Activated CD4-positive, alpha-beta memory T cell treated with anti-CD3 and anti-CD28 coated beads, Interleukin-2, amount 10 ng/mL, durations not matched to agents 7 days and 5 days (primary cell): ENCODE measurements at places on chromosomes 3 and 15. TPM values are rescaled to one million over a fixed set of nuclear protein-coding genes. Genes with fewer than 3 reads are reported as not detected.

DNA sequence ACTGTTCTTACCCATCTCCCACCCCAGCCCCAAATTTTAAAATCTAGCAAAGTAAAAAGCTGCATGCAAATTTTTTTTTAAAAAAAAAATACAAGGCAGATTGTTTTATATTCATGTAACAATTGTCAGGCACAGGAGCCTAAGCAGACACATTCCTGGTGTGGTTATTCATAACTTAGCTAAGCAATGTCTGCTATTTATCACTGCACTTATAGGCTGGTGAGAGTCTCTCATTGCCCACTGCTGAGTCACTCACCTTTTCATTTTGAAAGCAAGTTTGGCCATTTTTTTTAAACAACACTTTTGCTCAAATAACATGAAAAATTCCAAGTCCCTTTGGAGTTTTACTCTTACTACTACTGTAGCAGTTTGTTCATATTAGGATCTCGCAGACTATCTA, 413.9 kb downstream of the RBMS3 start:
- H3K36me3 ChIP-seq, result no peaks in the 10 kb centered on the region
- H3K4me3 ChIP-seq, result no peak overlapping the region
- H3K4me1 ChIP-seq, result no peaks in the 10 kb centered on the region
- no peak for DNase-seq
- peaks cover 2% of the 10 kb centered on the region for H3K27me3 ChIP-seq

DNA sequence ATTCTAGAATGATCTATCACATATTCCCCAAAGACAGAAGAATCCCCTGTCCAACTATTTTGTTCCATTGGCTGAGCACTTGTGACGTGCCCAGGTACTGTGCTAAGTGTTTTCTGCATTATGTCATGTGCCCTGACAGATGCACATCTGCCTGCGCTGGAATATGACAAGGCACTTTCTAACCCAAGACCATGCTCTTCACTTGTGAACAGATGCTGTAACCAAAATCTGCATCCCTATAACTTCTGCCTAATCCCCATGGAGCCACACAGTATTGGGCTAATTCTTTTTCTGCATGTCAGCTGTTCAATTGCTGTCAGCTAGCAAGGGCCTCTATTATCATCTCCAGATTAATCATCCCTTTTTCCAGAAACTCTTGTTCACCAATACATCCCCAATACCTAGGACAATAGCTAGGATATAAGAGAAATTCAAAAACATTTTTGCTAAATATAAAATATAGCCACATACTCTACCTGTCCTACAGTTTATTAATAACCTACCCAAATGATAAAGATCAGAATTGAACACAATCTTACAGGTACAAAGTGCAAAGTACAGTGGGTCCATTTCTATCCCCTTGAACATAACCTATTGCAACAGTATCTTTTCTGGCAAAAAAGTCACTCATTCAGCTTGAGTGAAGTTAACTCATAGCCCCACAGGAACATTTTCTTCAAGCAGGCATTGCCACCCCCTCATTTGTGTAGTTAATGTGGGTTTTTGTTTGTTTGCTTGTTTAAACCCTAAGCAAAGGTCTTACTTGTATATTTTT, 109.4 kb upstream of the LRRN1 start:
- no peaks in the 10 kb centered on the region for H3K4me1 ChIP-seq
- no peak overlapping the region for H3K4me3 ChIP-seq
- no peak overlapping the region for H3K27ac ChIP-seq
- no peaks in the 10 kb centered on the region for H3K36me3 ChIP-seq
- DNase-seq, result no peak

DNA sequence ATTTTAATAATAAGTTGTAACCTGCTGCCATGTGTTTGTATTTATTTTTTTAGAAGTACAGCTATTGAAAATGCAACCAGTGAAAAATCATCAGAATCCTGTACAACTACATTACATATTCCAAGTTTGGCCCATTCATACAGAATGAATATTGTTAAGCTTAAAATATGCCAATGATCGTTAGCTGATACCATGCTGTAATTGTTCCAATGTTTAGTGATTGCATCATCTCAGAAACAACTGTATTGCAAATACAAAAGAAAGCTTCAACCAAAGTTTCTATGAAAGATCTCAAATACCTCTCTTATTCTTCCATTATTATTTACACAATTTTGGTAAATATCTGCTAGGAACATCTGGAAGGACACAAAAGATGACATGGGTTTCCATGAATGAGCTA, 51.6 kb upstream of the ALCAM start:
- no peaks in the 10 kb centered on the region for H3K27me3 ChIP-seq
- H3K36me3 ChIP-seq, result no peaks in the 10 kb centered on the region
- no peak overlapping the region for H3K4me3 ChIP-seq
- H3K27ac ChIP-seq, result no peak overlapping the region

GRCh38 chr3:129829640-129830039, 63.9 kb downstream of the TMCC1 start:
- peaks cover 26% of the 10 kb centered on the region for H3K4me1 ChIP-seq
- DNase-seq, result peak; percentile 22
- H3K27me3 ChIP-seq, result no peaks in the 10 kb centered on the region

- no peak overlapping the region for H3K27ac ChIP-seq
- H3K27me3 ChIP-seq, result peaks cover 46% of the 10 kb centered on the region
- DNase-seq, result peak; percentile 32
- peaks cover 2% of the 10 kb centered on the region for H3K4me1 ChIP-seq
- no peaks in the 10 kb centered on the region for H3K36me3 ChIP-seq
- H3K4me3 ChIP-seq, result no peak overlapping the region
Measured at GRCh38 chr15:65981837-65982626, 112.7 kb downstream of the RAB11A start.

GRCh38 chr15:60416484-60416883, 18.7 kb upstream of the ANXA2 start:
- H3K27me3 ChIP-seq, result no peaks in the 10 kb centered on the region
- no peaks in the 10 kb centered on the region for H3K4me1 ChIP-seq
- H3K27ac ChIP-seq, result no peak overlapping the region

- peaks cover 19% of the 10 kb centered on the region for H3K4me1 ChIP-seq
- no peak for DNase-seq
- no peak overlapping the region for H3K27ac ChIP-seq
- peaks cover 10% of the 10 kb centered on the region for H3K36me3 ChIP-seq
- H3K4me3 ChIP-seq, result no peak overlapping the region
- peaks cover 4% of the 10 kb centered on the region for H3K27me3 ChIP-seq
Measured at GRCh38 chr15:50552238-50552637, 5.8 kb upstream of the USP50 start.

DNA sequence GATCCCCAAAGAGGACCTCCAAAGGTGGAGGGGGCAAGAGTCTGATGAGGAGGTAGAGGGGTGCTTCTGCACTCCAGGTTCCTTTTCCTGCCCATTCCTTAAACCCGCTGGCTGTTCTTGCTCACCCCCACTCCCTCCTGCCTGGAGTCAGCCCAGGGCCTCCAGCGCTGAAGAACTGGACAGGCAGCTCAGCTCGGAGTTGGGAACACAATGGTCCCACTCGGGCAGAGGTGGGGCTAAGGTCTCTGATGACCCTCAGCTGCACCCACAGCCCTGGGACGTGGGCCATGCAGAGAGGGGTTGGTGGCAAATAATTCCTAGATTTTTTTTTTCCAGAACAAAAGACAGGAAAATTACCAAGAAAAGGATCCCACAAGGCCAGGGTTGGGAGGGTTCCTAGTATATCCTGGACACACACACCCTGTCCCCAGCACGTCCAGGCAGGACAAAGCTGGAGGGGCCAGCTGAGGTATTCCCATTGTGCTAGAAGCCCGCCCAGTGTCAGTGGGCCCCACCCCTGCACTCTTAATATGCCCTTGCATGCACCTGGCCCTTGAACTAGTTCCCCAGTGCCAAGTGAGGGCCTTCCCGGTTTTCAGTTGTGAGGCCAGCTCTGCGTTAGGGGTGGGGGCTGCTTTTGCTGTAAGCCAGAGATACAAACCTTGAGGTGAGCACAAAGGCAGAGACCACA, 22.1 kb upstream of the IP6K2 start:
- no peak overlapping the region for H3K27ac ChIP-seq
- DNase-seq, result no peak
- no peak overlapping the region for H3K4me3 ChIP-seq

GRCh38 chr3:62837145-62837787, 38.0 kb downstream of the CADPS start:
- H3K4me3 ChIP-seq, result no peak overlapping the region
- H3K27ac ChIP-seq, result no peak overlapping the region
- no peaks in the 10 kb centered on the region for H3K27me3 ChIP-seq
- H3K36me3 ChIP-seq, result no peaks in the 10 kb centered on the region
- H3K4me1 ChIP-seq, result no peaks in the 10 kb centered on the region

DNA sequence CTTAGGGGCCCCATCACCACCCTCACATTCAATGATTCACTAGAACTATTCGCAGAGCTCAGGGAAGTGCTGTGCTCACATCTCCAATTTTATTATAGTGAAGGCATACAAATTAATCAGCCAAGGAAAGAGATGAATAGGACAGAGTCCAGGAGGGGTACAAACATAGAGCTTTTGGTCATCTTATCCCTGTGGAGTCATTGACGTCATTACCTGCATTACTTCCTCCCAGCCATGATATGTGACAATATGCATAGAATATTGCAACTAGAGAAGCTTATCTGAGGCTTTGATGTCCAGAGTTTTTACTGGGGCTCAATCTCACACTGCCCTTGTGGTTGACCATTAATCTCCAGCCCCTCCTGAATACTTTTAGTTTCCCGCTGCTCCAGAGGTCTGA, 1.5 kb downstream of the IQCH start:
- H3K4me1 ChIP-seq, result peaks cover 32% of the 10 kb centered on the region
- H3K4me3 ChIP-seq, result peak overlapping the region; percentile 65
- H3K27me3 ChIP-seq, result peaks cover 13% of the 10 kb centered on the region
- no peak for DNase-seq
- no peak overlapping the region for H3K27ac ChIP-seq

GRCh38 chr15:89361451-89362202, 27.0 kb upstream of the POLG start:
- DNase-seq, result peak; percentile 61
- no peaks in the 10 kb centered on the region for H3K36me3 ChIP-seq
- peaks cover 16% of the 10 kb centered on the region for H3K4me1 ChIP-seq
- peaks cover 89% of the 10 kb centered on the region for H3K27me3 ChIP-seq

GRCh38 chr3:53595660-53596059, 101.2 kb downstream of the CACNA1D start:
- no peak overlapping the region for H3K27ac ChIP-seq
- H3K4me3 ChIP-seq, result no peak overlapping the region
- H3K27me3 ChIP-seq, result peaks cover 19% of the 10 kb centered on the region
- H3K4me1 ChIP-seq, result no peaks in the 10 kb centered on the region
- H3K36me3 ChIP-seq, result no peaks in the 10 kb centered on the region
- DNase-seq, result no peak

DNA sequence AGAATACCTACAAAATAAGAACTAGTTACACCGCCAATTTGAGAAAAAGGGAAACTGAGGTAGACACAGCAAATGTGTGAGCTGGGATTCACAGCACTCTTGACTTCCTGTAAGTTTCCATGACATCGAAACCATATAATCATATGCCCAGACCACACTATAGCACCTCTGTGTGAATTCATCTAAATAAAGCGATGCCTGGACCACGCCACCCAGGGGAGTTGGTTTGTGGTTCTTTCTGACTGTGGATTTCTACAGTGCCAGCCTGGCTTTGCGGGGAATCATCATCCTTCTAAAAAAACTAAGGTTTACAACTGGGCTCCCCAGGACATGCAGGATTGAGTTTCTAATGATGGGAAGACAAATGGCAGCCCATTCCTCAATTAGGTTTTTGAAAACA, 23.5 kb upstream of the CA12 start:
- H3K36me3 ChIP-seq, result no peaks in the 10 kb centered on the region
- DNase-seq, result no peak
- H3K27me3 ChIP-seq, result peaks cover 2% of the 10 kb centered on the region
- peaks cover 9% of the 10 kb centered on the region for H3K4me1 ChIP-seq

DNA sequence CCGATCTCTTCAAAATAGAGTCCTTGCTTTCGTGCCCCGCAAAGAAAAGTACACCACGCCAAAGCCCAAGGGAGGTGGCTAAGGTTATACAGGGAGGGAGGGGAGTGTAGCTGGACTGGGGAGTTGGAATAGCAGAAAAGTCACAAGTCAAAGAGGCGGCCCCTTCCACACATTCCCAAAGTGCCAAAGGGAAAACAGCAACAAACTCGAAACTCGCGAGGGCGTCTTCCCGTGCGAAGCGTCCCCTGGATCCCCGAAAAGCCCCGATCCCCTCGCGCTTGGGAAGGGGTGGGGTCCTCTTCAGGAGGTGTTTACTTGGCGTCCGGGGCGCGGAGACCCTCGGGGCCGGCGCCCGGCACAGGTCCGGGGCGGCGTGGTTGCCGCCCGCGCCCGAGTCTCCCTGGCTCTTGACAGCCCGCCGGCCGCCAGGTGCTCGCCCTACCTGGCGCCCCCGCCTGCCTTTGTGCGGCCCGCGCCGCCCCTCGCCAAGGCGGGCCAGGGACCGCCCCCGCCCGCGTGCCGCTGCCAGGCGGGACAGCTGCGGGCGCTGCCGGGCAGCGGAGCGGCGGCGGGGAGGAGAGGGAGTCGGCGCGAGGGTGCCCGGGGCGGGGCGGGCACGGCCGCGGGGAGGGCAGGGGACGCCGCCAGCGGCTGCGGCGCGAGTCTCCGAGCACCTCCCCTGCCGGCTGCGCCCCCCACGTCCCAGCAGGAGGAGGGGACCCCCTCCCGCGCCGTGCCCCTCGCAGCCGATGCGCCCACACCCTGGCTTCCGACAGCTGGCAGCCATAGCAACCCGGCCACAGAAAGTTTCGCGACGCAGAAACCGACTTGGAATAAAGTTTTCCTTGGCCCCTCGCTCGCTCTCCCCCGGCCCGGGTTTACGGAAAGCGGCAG, 966 bp downstream of the MYO1E start:
- peaks cover 9% of the 10 kb centered on the region for H3K36me3 ChIP-seq
- H3K27me3 ChIP-seq, result peaks cover 55% of the 10 kb centered on the region
- peak; percentile 23 for DNase-seq
- peaks cover 33% of the 10 kb centered on the region for H3K4me1 ChIP-seq
- peak overlapping the region; percentile 85 for H3K4me3 ChIP-seq
- no peak overlapping the region for H3K27ac ChIP-seq

- no peaks in the 10 kb centered on the region for H3K27me3 ChIP-seq
- no peak overlapping the region for H3K4me3 ChIP-seq
- H3K36me3 ChIP-seq, result no peaks in the 10 kb centered on the region
- no peak overlapping the region for H3K27ac ChIP-seq
- no peak for DNase-seq
Measured at GRCh38 chr3:182384221-182384620, 409.1 kb upstream of the ATP11B start.

GRCh38 chr3:30607032-30607833, 832 bp downstream of the TGFBR2 start:
- H3K27ac ChIP-seq, result peak overlapping the region; percentile 92
- peak overlapping the region; percentile 93 for H3K4me3 ChIP-seq
- peak; percentile 73 for DNase-seq
- peaks cover 31% of the 10 kb centered on the region for H3K36me3 ChIP-seq

GRCh38 chr3:169541528-169541927, 122.0 kb downstream of the MECOM start:
- no peaks in the 10 kb centered on the region for H3K4me1 ChIP-seq
- H3K36me3 ChIP-seq, result no peaks in the 10 kb centered on the region
- no peak overlapping the region for H3K4me3 ChIP-seq
- no peak for DNase-seq
- H3K27ac ChIP-seq, result no peak overlapping the region
- H3K27me3 ChIP-seq, result peaks cover 7% of the 10 kb centered on the region

- DNase-seq, result peak; percentile 41
- peaks cover 45% of the 10 kb centered on the region for H3K4me1 ChIP-seq
- H3K27ac ChIP-seq, result peak overlapping the region; percentile 98
Measured at GRCh38 chr3:49339581-49339940, 292 bp downstream of the USP4 start.

PLSCR2 gene
- not detected for total RNA-seq

LIPH gene
- not detected for total RNA-seq

CP gene
- total RNA-seq, result not detected

WDR76 gene
- total RNA-seq, result 74.7 TPM

MYO5C gene
- 1.3 TPM for total RNA-seq

CYP19A1 gene
- total RNA-seq, result not detected
